ENCODE measurements at places on chromosomes 13 and 19.

- DNase-seq, result no peak
These were observed 73.2 kb downstream of the CDADC1 start for GRCh38 chr13:49320975-49321374.

DNA sequence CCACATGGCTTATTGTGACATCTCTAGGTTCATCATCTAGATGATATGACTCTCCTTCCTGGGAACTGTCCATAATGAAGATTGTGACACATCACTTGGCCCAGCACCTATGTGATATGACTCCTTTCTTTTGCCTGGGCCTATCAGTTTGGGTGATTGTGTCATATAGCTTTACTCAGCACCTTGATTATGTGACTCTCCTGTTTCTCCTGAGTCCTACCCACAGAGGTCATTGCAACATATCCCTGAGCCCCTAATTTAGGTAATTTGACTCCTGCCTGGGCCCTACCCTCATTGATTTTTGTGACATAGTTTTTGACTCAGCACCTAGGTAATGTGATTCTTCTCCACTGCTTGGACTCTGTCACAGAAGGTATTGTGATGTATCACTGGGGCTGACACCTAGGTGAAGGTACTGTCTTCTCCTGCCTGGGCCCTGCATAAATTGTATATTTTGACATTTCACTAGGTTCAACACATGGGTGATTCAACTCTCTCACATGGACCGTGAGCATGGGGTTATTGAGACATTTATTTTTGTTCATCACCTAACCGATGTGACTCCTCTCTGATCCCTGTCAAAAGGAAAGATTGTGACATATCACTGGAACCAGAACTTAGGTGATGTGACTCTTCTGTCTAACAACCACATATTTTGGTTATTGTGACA lies 26.2 kb upstream of the ZNF254 start:
- no peak for DNase-seq

DNA sequence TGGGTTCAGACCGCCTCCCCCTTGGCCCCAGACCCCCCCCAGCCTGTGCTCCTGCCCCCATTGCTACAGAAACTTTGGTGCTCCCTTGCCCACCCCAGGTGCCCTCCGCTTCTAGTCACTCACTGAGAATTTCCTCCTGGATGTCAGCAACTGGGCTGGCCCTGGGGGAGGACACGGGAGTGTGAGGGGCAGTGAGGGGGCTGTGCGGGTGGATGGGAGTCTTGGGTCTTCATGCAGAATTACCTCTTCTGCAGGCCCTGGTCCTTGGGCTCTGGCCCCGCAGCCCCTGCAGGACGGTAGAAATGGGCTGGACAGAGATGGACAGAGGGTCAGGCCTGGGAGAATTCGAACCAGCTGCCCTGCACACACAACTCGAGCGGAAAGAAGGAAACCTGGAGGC lies 4.8 kb downstream of the LILRB5 start:
- no peak for DNase-seq

DNA sequence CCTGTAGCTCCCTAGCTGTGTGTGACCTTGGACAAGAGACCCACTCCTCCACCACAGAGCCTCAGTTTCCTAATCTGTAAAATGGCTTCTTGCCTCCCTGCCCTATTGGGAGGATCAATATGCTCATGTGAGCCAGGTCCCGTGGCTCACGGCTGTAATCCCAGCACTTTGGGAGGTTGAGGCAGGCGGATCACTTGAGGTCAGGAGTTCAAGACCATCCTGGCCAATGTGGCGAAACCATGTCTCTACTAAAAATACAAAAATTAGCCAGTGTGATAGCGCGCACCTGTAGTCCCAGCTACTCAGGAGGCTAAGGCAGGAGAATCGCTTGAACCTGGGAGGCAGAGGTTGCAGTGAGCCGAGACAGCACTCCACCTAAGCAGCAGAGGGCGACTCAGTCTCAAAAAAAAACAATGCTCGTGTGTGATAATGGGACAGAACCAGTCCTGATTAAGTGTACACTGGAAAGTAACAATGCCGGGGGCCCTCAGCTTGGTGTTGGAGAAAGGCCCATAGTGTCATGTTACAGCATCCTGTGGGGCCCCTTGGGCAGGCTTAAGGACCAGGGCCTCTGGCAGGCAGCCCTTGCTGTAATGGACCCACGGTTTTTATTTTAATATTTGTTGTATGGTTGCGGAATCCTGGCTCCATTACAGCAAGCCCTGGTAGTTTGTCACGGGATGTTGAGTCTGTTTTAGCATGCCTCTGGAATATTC lies 6.8 kb downstream of the RPS11 start:
- peak; percentile 57 for DNase-seq

- no peak for DNase-seq
These were observed 1.1 kb downstream of the ADAMTS10 start for GRCh38 chr19:8609279-8610040.

DNA sequence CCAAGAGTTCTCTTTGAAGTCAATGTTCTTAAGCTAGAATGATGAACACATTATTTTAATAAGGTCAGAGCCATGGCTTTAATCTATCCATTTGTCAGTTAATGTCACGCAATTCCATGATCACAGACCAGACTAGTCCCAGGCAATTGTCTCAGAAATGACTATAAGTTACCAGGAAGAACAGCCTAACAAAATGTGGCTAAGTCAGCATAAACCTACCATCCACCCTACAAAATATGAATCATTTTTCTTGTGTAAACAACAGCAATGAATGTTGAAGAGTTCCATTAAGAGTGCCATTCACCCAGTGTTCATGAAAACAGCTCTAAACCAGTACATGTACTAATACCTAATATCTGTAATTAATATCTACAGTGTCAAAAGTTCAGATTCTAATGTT lies 127.5 kb downstream of the KCTD12 start:
- DNase-seq, result no peak
